ENCODE measurements at places on chromosomes 11 and 22.
A peak's percentile ranks its signal among the peaks of the same experiment; 100 is the strongest.

- no peak for DNase-seq
Observed at GRCh38 chr22:24389680-24390079, 37.7 kb upstream of the ADORA2A start.

DNA sequence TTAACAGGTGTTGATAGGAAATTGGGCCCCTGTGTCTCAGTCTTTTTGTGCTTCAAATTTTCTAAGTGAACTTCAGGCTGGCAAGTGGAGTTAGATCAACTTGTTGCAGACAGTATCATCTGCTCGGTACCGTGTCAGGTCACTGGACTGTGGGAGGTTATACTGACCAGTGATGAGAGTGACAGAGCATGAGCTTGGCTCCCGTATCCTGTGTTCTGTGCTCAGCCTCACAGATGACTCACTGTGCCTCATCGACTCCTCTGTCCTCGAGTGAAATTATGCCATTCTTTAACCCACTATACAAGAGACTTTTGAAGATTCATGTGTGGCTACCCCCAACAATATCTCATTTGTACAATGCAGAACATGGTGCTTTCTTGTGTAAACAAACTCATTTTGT, 7.9 kb downstream of the GRAP2 start:
- DNase-seq: peak; percentile 70

DNA sequence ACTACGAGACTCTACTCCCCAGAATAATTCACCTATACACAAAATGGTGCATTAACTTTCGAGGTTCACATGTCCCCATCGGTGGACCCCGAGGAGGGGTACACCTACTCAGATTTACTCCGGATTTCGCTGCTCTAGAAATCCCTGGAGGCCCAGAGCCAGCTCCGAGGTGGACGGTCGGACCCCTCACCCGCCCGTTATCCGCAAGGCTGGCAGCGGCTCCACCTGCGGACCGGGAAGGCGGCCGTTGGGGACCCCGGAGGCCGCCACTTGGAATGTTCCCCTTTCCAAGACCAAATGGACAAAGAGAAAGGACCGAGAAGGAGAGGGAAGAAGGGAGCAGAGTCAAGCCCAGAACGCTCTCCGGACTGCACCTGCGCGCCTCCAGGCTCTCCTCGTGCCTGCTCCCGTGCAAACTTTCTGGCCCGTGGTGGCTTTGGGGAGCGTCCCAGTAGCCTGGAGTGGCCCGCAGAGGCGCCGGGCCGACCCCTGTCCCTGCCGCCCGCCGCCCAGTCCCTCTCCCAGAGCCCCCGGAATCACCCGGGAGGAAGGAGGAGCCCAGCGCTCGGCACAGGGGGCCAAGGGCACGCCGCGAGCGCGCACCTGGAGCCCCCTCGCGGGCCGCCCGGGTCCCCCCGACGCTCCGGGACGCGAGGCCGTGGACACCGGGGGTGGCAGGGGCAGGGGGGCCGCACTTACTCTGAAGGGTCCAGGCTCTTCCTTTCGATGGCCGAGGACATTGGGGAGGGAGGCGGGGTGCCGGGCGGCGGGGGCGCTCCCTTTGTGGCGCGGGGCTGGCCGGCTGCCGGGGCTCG, 23.0 kb downstream of the LMO2 start:
- no peak for DNase-seq

DNA sequence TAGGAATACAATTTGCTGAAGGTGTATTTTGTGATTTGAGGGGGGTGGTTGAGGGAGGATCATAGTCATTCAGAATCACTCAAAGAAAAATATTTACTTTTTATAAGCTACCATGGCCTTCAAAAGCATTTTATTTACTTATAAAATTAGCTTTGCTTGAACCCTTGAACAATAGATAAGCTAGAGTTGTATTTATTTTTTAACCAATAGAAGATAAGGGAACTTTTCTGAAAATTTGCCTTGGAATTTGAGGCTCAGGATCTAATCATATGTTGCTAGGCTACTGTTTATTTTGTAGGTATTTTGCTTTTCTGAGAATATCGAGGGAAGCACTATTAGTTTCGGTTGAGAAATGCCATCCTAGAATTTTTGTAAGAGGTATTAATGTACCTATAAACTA, 82.1 kb downstream of the EMSY start:
- no peak for DNase-seq

- peak; percentile 9 for DNase-seq
Observed at GRCh38 chr11:70471254-70471653, 72.9 kb downstream of the CTTN start.

DNA sequence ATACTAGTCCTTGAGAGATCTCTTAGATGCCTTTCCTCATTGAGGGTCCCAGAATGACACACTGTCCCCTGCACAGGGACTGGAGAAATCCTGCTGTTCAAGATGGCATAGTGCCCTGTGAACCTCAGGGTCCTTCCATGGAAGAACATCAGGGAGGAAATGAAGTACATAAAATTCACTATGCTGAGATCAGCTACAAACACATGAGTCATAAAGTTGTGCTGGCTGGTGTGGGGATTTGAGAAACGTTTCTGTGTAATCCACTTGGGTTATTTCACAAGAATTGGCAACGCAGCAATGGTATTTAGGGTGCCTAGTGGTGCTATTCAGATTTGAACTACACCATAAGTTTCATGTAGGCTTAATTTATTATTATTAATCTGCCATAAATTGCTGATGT, 174.4 kb downstream of the MAML2 start:
- peak; percentile 73 for DNase-seq

GRCh38 chr11:17611503-17612220, 64.6 kb downstream of the OTOG start:
- no peak for DNase-seq

DNA sequence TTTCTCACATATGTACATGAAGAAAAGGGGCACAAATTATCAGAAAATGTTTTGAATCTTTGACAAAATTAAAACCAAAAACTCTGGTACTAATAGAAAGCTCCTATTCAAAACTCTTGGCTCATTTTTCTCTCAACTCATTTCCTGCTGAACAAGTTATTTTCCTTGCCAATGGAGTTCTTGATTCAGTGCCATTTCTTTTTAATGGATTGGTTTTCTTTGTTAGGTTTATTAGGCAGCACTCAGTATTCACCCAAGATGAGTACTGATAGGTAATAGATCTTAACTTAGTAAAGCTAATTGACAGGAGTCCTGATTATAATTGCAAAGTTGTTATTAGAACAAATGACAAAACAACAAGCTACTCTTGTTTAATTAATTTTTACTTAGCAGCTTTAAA, 279.4 kb upstream of the PDGFD start:
- DNase-seq: no peak

DNA sequence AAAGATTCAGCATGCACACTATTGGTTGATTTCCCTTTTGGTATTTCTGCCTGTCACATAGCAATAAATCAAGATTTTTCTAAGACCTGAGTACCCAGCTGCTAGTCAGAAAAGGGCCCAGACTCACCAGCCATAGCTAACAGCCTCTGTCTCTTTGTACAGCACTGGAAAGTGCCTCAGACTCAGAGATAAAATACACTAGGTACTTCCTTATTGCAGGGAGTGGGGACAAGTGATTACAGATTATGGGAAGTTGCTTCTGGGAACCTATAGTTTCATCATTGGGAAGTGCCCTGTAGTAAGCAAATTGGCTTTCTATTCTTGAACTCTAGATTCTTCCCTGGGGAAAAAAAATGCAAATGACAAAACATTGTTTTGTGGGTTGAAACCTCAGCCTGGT, at the start of gene CASP5:
Gene CASP5, minus strand, starts transcription at position 166 of the 400 bp plus-strand sequence. Its CDS starts 32 bp downstream, at position 134.
- no peak for DNase-seq

DNA sequence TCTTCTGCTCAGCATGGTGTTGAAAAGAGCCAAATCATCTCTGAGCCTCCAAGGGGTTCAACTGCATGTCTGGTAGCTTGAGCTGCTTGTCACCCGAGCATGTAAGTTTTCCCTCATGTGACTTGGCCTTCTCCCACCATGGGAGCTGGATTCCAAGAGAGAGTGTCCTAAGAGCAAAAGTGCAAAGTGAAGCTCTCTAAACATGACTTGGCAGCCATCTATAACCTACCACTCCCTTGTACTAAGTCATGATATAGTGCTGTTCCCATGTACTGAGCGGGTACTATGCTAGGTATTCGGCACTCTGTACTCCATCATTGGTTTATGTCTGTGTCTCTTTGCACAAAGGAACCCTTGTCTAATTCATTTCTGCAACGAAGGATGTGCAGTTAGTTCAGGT, 19.1 kb downstream of the SEZ6L start:
- DNase-seq: no peak

DNA sequence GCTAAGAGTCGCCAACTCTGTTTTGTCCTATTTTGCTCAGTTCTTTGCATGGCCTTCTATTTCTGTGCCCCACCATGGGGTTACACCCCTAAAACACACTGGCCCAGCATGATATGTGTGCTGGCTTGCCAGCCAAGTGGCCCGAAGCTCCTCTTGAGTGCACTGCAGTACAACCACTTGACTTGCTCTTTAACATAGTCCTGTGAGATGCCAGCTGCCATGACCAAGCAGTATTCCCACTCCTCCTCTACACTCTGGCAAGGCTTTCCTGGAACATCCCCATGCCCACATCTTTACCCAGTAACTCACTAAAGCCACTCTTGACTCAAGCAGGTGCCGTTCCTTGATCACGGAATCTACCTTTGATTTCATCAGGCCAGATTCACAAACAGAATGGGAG, 102.9 kb upstream of the GAL start:
- no peak for DNase-seq

DNA sequence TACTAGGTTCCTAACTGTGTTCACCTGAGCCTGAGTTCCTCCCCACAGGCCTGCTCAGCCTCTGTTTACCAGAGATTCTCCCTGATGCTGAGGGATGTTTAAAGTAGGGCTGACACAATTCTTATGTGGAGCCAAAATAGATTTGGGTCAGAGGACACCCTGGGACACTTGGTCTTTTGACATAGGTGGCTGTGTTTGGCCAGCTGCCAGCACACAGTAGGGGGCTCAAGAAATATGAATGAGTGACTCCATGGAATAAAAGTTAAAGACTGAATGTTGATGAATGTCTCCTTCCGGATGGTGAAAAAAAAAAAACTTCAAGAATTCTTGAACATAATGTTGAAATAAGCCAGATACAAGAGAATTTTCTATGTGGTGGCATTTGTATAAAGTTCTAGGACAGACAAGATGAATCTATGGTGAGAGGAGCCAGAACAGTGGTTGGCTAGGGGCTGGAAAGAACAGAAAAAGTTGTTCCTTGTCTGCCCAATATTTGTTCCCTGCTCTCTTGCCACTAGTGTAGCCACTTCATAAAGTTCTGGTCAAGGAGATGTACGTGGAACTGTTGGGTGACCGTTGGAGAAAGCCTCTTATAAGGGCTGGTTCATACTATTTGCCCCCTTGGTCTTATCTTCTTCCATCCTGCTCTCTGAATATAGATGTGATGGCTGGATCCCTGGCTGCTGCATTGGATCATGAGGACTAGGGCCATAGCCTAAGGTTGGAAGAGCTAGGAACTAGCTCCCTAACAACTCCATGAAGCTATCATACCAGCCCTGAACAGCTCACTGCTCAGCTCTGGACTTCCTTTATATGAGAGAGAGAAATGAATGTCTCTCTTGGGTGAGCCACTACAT, 40.3 kb upstream of the SMTN start:
- no peak for DNase-seq

DNA sequence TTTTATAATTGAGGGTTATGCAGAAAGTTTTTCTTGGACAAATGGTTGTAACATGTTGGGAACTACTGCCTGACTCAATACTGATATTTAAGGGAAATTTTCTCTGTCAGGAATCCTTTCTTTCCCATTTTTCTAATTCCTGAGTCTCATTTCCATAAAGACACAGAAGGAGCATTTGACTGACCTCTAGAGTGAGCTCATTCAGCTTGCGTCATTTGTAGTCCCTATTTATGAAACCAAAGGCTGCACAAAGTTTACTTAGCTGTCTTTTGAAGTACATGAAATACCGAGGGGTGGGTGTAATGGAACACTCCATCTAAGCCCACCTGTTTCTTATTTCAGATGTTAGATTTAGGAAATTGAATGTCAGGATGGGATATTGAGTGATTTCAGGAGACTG, 359.5 kb upstream of the C11orf87 start:
- DNase-seq: no peak

DNA sequence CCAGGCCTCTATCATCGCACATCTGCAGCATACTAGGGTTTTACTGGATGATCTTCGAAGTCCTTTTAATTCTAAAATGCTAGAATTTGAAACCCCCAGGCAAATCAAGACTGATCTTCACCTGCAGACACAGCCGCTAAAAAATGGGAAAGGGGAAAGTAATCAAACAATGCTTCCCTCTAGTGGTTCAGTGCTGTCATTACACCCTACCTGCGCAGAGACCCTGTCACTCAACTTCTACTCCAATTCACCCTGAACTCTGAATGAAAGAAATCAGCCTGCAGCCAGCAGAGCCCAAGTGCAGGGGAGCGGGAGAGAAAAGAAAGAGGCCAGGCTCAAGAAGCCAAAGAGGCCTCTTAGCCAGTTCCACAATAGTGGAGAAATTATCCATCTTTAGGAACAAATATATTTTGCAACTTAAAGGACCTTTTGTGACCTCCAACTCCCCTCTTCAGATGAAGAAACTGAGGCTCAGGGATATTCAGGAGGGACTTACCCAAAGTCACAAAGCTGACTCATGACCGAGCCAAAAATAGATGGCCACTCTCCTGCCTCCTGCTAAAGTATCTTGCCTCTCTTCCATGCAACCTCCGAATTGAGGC, 33.0 kb downstream of the SERGEF start:
- peak; percentile 42 for DNase-seq

DNA sequence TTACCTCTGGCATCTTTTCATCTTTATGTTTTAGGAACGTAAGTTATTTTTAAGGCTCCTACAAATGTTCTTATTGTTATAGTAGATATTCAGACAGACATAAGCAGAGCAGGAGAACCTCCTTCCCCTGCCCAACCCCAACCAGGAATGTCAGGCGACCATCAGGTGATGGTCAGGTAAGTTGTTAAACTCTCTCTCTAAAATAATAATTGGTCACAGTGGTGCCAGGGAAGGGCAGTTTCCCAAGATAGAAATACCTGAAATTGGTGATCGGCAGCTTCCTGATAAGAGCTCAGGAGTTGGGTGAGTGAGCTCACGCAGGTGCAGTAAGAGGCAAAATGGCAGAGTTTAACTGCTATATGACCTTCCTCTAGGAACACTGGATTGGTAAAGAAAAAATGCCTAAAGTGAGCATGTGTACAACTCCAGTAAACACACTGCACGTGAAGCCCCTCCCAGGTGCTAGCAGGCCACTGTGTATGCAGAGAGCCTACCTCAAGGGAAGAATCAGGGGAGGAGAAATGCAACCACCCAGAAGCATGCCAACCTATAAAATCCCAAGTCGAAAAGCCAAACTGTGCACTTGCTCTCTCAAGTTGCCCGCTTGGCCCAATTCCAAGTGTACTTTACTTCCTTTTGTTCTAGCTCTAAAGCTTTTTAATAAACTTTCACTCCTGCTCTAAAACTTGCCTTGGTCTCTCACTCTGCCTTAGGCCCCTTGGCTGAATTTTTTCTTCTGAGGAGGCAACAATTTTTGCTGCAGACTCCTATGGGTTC, 273.9 kb downstream of the SBF2 start:
- no peak for DNase-seq
